Stimulated activated naive B cell treated with anti-CD40 and anti-IgM and Interleukin-4, amounts not matched to agents 10 μg/mL and 1 μg/mL and 100 μg/mL, for 72 hours (primary cell): ENCODE measurements at places on chromosomes 6 and 20.

- no peak for DNase-seq
- H3K4me3 ChIP-seq = no peak overlapping the region
- H3K27me3 ChIP-seq = no peaks in the 10 kb centered on the region
- no peaks in the 10 kb centered on the region for H3K4me1 ChIP-seq
Observed at GRCh38 chr6:126020305-126021050, 34.1 kb downstream of the TRMT11 start.

DNA sequence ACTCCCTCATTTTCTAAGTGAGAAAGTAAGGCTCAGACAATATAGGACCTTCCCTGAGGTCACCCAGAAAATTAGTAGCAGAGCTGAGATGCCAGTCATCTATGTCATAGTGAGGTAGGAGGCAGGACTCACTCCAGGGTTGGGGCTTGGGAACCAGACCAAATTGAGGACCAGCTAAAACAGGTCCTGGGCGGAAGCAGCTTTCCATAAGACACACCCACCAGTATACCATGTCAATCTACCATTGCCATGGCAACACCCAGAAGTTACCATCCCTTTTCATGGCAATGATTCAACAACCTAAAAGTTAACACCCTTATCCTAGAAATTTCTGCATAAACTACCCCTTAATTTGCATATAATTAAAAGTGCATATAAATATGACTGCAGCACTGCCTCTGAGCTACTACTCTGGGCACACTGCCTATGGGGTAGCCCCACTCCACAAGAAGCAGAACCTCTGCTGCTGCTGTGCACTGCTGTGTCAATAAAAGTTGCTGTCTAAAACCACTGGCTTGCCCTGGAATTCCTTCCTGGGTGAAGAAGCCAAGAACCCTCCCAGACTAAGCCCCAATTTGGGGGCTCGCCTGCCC lies 30.3 kb upstream of the OCSTAMP start:
- H3K27ac ChIP-seq = no peak overlapping the region
- peaks cover 28% of the 10 kb centered on the region for H3K27me3 ChIP-seq
- no peak overlapping the region for H3K4me3 ChIP-seq
- no peaks in the 10 kb centered on the region for H3K36me3 ChIP-seq
- H3K4me1 ChIP-seq = peaks cover 5% of the 10 kb centered on the region
- no peak for DNase-seq

GRCh38 chr6:125923366-125923877 lies 33.1 kb upstream of the HINT3 start:
- no peak for DNase-seq
- H3K27ac ChIP-seq = no peak overlapping the region
- no peaks in the 10 kb centered on the region for H3K27me3 ChIP-seq
- H3K36me3 ChIP-seq = peaks cover 22% of the 10 kb centered on the region
- H3K4me3 ChIP-seq = no peak overlapping the region
- H3K4me1 ChIP-seq = peaks cover 16% of the 10 kb centered on the region

DNA sequence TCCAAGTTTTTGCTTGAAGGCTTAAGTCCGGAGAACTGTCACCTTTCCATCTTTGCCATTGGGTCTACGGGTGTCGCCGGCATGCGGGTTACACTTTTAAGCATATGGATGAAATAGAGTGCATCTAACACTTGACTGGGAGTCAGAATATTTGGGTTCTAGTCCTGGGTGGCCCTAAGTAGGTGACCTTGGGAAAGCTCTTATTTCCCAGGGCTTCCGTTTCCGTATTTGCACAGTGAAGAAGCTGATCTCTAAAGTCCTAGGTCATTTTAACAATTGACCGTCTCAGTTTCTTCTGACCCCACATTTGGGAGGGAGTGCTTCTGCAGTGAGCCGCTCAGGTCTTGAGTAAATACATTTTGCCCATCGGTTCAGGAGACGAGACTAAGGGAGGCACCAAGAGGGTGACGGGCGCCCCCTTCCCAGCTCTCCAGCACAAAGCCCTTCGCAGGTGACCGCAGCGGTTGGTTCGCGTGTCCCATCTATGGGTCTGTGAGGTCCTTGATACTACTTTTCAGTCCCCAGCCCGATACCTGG lies 651 bp upstream of the BLTP3A start:
- H3K27me3 ChIP-seq = no peaks in the 10 kb centered on the region
- peak overlapping the region; percentile 98 for H3K4me3 ChIP-seq
- DNase-seq = no peak
- H3K4me1 ChIP-seq = peaks cover 16% of the 10 kb centered on the region
- H3K36me3 ChIP-seq = peaks cover 3% of the 10 kb centered on the region
- peak overlapping the region; percentile 96 for H3K27ac ChIP-seq
